Stimulated activated CD8-positive, alpha-beta memory T cell treated with anti-CD3 and anti-CD28 coated beads, Interleukin-4, amount 100 ng/mL, for 24 hours (primary cell): ENCODE measurements at places on chromosomes 1 and 21.

- no peak for DNase-seq
Measured at GRCh38 chr21:41207401-41208375, 39.7 kb downstream of the BACE2 start.

GRCh38 chr1:145908653-145909052 lies 1.2 kb downstream of the ITGA10 start:
- no peak for DNase-seq

DNA sequence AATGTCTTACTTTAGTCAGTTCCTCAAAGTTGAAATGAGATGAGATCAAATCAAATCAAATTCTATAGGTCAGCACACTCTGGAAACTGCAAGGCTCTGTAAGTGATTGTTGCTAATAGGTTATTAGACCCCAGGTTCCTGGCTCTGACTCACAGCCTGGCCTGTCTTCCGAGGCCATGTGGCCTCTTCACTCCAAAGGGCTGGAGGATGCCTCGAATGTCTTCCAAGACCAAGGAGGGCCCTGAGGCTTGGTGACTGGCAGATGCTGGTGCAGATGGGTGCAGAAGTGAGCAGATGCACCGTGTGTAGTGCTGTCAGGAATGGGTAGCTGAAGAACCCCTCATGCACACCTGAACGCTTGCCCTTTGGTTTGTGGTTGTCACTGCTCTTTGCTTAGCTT lies 113.4 kb downstream of the MAB21L3 start:
- no peak for DNase-seq

DNA sequence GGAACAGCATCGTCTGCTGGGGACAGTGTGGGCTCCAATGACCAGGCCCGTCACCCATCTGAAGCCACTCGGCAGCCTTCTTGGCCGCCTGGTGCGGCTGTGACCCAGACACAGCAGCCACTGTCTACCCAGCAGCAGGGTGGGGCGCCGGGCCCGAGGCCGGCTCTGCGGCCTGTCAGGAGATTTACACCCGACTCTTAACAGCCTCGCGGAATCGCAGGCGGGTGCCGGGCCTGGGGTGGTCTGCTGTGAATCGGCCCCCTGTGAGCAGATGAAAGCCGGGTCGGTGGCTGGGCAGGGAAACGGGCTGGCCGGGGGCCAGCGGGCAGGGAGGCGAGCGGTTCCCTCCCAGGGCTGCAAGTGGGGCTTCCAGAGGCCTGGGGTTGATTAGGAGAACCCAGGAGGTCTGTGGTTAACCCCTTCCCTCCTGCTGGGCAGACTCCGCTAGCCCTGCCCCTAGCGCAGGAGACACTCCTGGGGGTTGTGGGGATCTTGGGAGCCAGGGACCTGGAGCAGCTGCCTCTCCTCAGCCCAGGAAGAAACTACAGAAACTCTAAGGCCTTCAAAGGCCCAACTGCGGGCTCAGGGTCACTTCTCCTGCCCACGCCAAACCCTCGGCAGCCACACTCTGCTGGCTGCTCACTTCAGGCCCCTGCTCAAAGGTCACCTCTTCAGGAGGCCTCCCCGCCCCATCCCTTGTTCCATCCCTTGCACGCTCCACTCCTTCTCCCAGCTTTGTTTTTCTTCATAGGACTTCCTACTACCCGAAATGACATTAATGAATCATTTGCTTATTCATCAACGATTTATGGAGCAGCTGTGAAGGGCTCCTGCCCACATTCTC lies 15.6 kb downstream of the RUNX3 start:
- no peak for DNase-seq

DNA sequence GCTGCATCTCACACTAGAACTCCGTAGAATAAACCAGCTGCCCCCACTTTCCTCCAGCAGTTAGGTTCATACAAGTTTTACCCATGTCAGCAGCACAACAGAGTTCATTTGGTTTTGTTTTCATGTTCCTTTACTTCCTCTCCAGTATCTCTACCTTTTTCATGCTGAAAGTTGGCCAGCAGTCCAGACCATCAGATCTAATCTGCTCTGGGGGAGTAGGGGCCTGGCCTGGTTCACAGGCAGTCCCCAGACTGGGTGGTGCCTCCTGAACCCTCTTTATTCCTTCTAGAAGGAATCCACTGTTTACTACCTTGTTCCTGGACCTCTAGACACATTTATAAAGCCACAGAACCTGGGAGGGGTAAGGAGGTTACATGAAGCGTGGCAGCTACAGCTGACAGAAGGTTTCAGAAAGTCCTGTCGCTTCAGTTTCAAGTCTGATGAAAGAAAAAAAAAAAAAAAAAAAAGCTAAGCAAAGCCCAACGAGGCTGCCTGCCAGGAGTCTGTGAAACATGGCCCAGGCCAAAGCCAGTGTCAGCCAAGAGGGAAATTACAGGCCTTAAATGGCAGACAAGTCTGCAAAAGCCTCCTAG lies 184.6 kb upstream of the JUN start:
- DNase-seq = no peak

DNA sequence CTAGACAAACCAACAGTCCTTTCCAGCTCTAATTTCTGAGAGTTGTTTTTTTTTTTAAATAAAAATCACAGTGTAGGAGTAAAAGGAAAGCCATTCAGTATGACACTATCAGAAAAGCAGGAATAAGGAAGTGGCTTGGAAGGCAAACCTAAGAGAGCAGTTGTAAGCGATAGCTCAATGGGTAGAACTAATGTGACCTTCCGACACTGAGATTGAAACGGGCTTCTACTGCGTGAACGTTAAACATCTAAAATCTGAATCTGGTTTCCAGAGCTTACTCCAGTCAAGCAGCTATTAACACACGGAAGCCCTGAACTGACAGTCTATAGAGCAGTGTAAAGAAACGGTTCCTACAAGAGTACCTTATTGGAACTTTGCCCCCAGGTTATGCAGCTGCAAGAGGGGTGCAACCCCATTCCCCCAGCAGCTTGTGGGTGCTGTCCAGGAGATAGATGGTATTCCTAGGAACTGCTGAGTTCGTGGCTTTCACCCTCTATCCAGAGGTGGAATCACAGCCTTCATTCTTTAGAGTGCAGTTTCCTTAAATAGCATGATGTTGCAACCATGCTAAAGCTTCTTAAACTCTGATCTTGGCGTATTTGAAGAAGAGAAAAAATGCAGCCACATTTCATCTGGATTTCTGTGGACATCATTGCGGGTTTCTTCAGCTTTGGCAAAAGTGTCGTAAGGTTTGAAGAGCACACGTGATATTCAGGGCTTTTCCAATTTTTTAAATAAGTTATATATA lies 3.3 kb upstream of the IRF2BP2 start:
- no peak for DNase-seq

DNA sequence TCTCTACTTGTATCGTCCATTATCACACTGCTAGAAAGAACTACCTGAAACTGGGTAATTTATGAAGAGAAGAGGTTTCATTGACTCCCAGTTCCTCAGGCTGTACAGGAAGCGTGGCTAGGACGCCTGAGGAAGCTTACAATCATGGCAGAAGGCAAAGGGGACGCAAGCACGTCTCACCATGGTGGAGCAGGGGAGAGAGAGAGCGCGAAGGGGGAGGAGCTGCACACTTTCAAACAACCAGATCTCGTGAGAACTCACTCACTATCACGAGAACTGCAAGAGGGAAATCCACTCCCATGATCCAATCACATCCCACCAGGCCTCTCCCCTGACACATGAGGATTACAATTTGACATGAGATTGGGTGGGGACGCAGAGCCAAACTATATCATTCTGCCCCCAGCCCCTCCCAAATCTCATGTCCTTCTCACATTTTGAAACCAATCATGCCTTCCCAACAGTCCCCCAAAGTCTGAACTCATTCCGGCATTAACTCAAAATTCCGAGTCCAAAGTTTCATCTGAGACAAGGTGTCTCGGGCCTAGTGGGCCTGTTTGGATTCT lies 8.0 kb downstream of the MMEL1 start:
- no peak for DNase-seq

GRCh38 chr1:116321766-116322175 lies 51.3 kb upstream of the ATP1A1 start:
- DNase-seq = no peak

- no peak for DNase-seq
Measured at GRCh38 chr1:65393347-65393746, 27.1 kb upstream of the LEPR start.
